ENCODE measurements at places on chromosomes 5 and 9.

DNA sequence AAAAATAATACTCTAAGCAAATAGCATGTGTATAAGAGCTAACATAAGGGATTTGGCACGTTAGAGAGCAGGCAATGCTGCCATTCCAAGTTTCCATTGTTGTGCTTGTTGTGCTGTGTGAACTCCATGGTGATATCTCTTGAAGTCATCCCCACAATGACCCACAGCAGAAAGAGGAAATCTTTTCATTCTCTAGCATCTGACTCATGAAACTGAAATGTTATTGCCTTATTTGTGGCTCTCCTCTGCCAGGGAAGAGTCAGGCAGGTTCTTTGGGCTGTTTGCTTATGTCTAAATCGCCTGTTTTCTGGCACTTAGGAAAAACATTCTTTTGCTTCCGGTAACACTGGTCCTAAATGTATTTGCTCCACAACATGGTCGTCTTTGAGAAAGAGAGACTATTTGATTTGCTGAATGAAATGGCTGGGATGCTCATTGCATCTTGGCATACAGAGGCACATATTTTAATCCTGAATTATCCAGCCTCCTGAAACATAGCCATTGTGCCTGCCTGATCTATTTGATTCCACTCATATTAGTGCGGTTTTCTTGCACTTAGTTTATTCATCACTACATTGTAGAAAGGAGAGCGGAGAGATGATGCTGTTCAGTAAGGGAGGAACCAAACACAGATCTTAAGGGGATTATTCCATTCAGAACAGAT, 188.8 kb downstream of the CSNK1G3 start:
- no peak for DNase-seq

GRCh38 chr5:38148021-38148625, 110.2 kb upstream of the EGFLAM start:
- DNase-seq: no peak

DNA sequence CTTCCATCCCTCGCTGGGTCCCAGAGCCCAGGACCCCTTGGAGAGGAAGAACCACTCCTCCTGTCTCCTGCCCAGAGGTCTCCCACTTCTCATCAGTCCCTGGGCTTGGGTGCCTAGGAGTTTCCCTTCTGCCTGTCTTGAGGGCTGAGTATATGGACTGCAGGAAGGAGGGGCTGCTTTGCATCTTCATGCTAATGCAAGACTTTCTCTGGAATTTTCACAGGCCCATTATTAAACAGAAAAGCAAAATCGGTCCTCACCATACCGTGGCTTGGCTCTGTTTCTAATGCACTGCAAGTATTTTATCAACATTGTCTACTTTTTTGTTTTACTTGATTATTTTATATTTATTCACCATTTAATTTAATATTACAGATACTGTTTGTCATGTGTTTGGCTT, 34.5 kb downstream of the TRIO start:
- DNase-seq: no peak

- peak; percentile 55 for DNase-seq
Observed at GRCh38 chr5:79512471-79513307, 1.2 kb downstream of the HOMER1 start.

DNA sequence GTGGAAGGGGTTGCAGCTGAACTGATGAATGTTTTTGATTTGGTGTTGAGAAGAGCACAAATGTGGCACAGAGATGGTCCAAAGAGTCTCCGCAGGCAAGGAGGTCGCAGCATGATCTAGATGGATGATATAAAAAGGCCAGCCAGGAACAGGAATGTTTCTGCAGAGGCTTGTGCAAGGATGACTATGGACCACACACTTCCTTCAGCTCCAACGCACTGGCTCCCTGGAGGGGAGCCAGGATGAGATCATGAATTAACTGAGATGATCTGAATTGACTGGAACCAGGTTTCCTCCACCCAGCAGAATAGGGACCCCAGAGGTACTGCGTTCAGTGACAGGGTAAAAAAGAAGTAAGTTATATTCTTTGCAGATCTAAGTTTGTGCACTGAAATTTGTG, 89.0 kb downstream of the ARSB start:
- DNase-seq: no peak

DNA sequence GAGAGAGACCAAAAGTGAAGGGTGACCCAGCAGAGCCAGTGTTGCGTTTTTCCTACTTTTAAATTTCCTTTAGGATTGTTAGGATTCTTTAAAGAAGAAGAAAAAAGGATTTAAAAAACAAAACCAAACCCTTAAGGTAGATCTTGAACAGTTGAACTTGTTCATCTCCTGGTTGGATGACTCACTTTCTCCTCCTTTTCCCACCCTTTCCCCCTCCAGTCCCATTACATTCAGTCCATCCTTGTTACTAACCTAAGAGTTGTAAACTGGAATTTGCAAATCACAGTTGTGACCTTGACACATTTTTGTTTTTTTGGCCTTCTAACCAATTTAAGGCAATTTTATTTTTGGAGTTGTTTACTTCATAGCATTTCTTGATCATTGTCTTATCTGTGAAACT, 289.2 kb downstream of the ARHGAP26 start:
- DNase-seq: no peak

DNA sequence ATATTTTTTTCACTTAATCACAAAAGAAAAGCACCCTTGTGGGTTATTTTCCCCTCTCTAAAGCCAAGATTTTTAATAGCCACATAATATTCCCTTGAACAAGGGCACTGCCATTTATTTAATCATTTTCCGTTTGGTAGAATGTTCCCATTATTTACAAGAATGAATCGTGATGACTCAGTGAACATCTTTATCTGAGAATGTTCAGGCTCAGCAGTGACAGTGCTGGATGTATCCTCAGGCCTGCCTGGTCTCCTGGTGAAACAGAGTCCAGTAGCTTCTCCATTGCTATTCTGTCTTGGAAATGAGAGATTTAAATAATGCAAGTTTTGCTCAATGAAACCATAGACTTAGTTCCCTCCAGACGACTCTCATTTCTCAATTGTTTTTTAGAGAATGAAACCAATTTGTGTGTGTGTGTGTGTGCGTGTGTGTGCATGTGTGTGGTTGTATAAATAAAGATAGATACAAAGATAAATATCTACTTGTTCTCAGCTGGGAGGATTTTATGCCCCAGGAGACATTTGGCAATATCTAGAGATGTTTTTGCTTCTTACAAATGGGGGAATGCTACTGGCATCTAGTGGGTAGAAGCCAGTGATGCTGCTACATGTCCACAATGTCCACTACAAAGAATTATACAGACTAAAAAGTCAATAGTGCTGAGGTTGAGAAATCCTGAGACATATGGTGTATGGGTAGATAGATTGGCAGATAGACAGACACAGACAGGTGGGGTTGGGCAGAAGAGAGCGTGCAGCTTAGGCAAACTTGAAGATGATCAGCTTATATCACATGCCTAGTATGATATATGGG, 55.0 kb downstream of the PAPPA start:
- DNase-seq: no peak

DNA sequence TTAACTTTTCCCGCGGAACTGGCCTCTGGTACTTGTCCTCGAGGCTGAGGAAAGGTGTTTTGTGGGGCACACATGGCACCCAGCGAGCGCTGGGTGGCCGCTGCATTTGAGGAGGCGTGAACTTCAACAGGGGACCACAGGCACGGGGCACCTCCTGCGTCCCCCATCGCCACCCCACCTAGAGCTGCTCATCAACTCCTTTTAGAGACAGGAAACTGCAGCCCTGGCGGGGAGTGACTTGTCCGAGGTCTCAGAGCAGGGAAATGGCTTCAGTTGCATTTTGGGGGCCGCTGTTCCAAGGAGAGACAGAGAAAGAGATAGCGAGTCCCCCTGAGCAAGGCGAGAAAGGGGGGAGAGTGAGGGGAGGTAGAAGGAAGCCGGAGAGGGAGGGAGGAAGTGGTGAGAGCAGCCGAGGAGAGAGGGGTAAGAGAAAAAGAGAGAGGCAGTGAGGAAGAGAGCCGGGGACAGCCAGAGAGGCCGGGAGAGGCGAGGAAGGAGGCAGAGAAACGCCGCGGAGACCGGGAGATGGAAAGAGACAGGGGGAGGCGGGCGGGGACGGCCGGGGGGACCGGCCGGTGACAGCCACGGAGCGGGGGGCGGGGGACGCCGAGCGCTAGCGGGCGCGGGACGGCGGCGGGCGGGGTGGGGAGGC, 12.5 kb upstream of the LHX2 start:
- no peak for DNase-seq
